ENCODE measurements at places on chromosomes 1 and 21. TPM values are rescaled to one million over a fixed set of nuclear protein-coding genes. Genes with fewer than 3 reads are reported as not detected.
A peak's percentile ranks its signal among the peaks of the same experiment; 100 is the strongest.

DNA sequence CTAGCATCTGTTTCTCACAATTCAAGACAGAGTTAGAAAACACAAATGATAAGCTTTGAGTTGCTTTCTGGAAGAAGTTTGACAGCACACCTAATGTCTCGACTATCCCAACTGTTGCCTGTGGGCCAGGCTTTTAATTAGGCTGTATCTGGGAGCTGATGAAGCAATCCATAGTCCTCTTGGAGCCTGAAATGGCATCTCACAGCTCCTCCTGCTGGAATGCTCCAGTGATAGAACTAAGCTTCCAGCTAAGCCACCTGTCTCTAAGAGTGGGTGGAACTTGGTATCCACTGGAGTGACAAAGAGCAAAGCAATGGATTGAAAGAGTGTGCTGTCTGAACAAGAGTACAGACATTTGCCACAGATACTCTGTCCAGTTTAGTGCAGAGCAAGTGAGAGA is 605.3 kb upstream of the NR5A2 start:
- no peaks in the 10 kb centered on the region for H3K4me1 ChIP-seq
- H3K4me3 ChIP-seq: no peak overlapping the region
- no peak for DNase-seq
- no peaks in the 10 kb centered on the region for H3K36me3 ChIP-seq
- H3K27ac ChIP-seq: no peak overlapping the region

The CRP gene
- not detected for total RNA-seq

The LCE2A gene
- not detected for total RNA-seq

DNA sequence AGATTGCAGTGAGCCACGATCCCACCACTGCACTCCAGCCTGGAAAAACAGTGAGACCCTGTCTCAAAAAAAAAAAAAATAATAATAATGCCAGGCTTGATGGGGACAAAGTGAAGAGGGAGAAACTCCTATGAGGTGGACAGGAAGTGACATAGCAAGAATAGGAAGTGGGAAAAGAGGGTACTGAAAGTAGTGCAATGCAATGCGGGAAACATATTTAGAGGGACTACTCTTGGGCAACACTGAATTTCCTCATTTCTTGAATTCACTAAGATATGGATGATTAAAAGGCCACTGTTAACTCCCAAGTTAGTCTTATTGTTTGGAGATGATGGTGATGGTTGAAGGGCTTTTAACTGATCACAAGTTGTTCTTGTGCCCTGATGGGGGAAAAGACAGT is 21.6 kb upstream of the KCNA2 start:
- no peaks in the 10 kb centered on the region for H3K36me3 ChIP-seq
- no peak for DNase-seq
- H3K4me3 ChIP-seq: no peak overlapping the region

GRCh38 chr1:203631349-203631748 is 4.7 kb downstream of the ATP2B4 start:
- H3K27me3 ChIP-seq: peaks cover 2% of the 10 kb centered on the region
- no peak for DNase-seq
- H3K4me1 ChIP-seq: peaks cover 34% of the 10 kb centered on the region
- H3K4me3 ChIP-seq: peak overlapping the region; percentile 86

DNA sequence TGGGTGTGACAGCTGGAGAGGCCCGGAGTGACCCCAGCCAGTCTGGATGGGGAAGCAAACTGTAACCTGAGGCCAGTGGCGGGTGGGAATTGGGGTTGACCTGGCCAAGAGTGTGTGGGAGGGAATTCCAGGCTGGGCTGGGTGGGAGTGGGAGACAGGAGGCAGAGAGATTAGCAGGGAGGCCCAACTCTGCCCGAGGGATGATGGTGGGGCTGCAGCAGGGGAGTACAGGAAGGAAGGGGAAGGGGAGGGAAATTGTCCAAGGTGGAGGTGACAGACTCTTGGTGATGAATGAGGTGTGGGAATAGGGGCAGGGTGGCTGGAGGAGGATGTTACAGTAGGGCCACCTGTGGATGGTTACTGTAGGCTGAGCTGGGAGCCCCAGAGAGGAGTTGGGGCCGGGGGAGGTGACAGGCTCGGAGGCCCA is 40.4 kb downstream of the HUNK start:
- no peaks in the 10 kb centered on the region for H3K4me1 ChIP-seq
- no peaks in the 10 kb centered on the region for H3K36me3 ChIP-seq
- no peak for DNase-seq
- no peak overlapping the region for H3K27ac ChIP-seq

Data from psoas muscle (tissue), 8 donors.